ENCODE measurements at places on chromosomes 12 and 14. TPM values are rescaled to one million over a fixed set of nuclear protein-coding genes. Genes with fewer than 3 reads are reported as not detected.

IPO4 gene
- 29.5 TPM for total RNA-seq

NRXN3 gene
- total RNA-seq: 192 TPM

P2RX2 gene
- 2.7 TPM for total RNA-seq

KLRG1 gene
- 5.7 TPM for total RNA-seq

KRT2 gene
- not detected for total RNA-seq

TMEM30B gene
- total RNA-seq: 4.8 TPM

KLHL33 gene
- 0.27 TPM for total RNA-seq

RFC5 gene
- 7.3 TPM for total RNA-seq

MANSC4 gene
- not detected for total RNA-seq

PARPBP gene
- 1.3 TPM for total RNA-seq

OXA1L gene
- 89.0 TPM for total RNA-seq

RND1 gene
- total RNA-seq: 1.9 TPM

FOXG1 gene
- total RNA-seq: 0.16 TPM
